ENCODE measurements at places on chromosomes 12 and 14.

DNA sequence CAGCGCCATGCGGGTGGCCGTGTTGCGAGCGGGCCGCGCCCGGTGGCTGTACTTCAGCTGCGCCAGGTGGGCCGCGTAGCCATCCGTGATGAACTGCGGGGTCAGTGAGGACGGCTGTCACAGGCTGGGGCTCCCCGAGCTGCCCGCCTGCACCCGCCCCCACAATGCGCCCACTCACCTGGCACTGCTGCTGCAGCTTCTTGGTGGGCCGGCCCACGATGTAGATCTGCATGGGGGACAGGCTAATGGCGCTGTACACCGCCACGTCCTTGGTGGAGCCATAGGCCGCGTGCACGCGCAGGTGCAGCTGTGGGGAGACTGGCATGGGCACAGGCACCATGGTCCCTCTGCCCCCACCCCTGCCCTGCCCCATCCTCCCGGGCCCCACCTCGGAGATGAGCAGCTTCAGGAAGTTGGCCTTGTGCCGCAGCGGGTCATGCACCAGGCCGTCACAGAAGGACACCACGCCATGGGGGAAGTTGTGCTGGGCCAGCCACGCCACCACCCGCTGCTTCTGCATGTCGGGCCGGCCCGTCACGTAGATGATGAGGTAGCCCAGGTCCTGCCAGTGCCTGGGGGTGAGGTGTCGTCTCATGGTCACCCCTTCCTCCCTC, 5.9 kb downstream of the ARL6IP4 start:
- DNase-seq = no peak

- no peak for DNase-seq
Measured at GRCh38 chr14:23831596-23831995, 122.0 kb upstream of the DHRS4 start.

DNA sequence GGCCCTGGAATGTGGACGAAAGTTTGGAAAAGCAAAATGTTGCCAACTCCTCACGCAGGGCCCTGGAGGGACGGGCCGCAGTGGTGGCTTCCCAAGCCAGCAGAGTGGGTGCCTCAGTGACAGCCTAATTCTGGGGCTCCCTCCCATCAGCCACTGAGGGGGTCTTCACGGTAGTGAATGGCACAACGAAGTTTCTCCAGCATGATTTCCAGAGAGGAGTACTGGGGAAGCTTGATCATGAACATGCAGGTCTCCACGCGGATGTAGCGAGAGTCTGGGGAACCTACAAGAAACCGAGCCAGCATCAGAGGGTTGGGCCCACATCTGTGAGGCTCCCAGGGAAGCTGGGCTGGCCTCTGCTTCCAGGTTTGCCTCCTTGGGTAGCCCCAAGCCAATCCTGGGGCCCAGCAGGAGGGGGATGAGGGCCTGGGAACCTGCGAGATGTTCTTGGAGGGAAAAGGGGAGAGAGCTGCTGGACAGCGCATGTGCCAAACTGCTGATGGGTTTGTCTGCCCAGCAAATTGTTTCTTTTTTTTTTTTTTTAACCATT, 37.0 kb downstream of the TRAFD1 start:
- no peak for DNase-seq

GRCh38 chr12:2011643-2012607, 7.7 kb upstream of the DCP1B start:
- DNase-seq = no peak

- DNase-seq = no peak
Measured at GRCh38 chr14:60964904-60965303, 16.0 kb downstream of the TRMT5 start.

DNA sequence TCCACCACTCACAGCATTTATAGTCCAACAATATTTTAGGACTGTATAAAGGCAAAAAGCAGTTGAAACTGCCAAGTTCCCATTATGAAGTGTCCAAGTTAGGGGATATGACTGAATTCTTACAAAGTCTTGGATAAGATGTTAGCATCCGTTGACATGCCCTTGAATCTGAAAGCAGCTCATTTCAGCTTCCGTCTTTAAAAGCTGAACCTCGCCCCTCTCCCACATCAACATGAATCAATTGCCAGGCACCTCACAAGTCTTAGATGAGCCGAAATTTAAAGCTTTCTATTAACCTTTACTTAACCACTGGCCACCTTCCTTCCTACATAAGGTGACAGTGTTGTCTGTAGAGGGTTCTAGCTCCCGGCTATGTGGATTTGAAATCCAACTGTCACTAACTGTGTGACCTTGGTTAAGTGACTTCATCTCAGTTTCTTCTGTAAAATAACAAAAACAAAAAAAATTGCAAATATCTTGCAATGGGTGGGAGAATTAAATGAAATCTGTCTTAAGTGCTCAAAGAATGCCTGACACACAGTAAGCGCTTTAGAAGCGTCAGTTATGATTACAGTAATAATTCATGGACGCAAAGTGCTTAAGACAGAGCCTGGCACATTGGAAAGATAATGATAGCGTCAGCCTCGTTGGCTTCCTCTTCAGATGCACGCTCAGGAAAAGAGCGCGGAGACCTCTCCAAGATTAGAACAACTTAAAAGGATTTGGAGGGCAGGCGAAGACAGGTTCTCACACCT, 1.2 kb downstream of the PPP1CC start:
- DNase-seq = peak; percentile 48

DNA sequence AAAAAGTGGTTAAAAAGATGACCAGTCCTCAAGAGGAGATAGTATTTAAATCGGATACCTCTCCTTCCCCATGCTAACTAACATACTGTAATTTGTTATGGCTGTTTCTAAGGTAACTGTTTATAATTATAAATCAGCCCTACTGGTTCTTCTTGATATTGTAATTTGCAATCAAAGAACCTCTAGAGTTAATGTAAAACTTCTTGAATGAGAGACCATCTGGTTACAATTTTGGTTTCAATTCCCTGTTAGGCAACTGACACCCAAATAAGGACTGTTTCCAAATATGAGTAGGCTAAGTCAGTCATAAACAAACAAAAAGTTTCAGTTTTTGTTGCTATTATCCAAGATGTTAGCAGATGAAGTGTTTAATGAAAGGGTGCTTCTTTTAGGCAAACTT, 120.2 kb upstream of the DNM1L start:
- no peak for DNase-seq

DNA sequence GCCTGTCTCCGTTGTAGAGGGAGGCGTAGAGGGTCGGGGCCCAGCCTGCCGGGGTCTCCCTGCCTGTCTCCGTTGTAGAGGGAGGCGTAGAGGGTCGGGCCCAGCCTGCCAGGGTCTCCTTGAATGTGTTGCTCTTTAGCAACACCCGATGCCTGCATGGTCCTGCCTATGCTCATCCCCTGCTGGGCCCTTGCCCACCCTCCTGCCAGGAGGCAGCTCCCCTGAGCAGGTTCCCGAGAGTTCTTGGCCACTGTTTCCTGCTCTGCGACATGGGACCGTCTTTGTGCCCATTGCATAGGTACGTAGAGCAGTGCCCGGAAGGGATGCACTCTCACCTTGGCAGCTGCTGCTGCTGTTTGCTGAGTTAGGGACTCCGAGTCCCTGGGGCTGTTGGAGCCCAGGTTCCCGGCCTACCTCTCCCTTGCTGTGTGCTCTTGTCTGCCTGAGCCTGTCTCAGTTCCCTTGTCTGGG, 3.3 kb downstream of the KIF26A start:
- no peak for DNase-seq

DNA sequence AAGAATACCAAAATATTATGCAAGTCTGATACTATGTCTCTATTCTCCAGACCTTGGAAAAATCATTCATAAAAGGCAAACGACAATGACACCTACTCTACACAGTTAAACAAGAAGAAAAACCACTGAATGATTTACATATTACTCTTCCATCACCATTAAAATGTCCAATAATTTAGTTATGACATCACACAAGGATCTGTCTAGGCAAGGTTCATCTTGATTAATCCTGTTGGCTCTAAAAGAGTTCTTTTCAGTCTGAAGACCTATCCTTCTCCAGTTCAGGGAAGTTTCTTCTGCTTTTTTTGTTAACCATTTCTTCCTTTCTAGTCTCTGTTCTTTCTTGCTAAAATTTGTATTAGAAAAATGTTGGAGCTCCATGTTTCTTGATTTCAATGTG, 64.0 kb downstream of the OSBPL8 start:
- DNase-seq = no peak

- DNase-seq = no peak
Measured at GRCh38 chr12:121614872-121615467, 11.4 kb upstream of the ORAI1 start.

DNA sequence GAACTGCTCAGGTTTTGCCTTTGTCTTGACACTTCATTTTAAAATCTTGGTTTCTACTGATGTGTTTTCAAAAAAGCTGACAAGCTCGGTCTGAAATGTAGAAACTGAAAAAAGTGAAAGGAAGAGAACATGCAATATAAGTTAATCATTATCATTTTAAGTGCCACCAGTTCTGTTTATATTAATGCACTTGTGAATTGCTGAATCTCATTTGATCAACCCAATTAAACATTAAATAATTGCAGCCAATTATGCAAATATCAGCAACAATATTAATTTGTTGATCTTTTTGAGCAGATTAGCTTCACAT, 133.8 kb downstream of the BCAT1 start:
- DNase-seq = no peak

DNA sequence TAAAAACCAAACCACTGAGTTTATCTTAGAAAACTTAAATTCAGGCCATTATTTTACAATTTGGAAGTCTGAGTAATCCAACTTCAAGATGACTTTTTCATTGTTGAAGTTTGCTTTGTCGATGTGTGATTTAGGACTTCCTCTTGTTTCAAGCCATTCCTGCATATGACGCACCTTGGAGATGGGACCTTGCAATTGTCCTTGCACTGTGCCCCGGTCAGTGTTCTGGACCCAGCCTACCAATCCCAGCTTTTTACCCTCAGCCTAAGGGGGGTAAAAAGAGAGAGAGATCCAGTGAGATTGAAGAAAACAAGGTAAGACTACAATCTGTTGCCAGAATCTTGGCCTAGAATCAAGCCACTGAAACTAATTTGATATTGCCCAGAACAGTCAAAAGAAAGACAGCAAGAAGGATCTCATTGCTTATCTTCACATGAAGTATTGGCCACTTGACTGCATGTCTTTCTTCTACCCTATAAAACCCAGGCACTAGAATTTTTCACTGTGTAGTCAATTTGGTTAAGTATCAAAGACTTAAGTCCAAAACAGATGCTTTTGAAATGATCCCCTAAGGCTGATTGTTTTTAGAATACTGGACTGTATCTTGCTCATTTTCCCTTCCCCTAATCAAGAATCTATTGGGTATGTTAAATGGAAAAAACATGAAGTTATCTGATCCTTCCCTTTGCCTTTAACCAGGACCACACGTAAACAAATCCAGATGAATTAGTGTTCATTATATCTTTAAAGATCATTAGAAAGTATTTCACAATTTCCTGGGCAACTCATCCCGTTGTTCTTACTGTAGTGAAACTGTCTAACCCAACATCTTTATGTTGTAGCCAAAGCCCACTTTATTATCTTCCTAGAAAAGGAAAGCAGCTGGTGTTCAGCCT, 2.4 kb upstream of the MLH3 start:
- DNase-seq = no peak

- DNase-seq = no peak
Measured at GRCh38 chr12:14681625-14682024, 14.8 kb downstream of the GUCY2C start.

DNA sequence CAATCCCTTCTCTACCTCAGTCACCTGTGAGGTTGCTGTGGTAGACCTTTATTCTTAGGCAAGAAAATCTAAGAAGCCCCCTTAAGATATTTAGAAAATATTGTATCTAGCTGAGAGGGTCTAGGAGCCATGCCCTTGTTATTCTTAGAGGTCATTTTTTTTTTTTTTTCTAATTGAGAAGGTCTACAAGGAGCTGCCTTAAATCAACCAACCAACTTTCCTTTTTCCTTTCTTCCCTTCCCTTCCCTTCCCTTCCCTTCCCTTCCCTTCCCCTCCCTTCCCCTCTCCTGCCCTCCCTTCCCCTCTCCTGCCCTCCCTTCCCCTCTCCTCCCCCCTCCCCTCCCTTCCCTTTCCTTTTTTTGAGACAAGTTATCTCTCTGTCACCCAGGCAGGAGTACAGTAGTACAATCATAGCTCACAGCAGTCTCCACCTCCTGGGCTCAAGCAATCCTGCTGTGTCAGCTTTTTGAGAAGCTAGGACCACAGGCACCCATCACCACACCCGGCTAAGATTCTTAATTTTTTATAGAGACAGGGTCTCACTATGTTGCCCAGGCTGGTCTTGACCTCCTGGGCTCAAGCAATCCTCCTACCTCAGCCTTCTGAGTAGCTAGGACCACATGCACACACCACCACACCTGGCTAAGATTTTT, 668.4 kb upstream of the FBXO33 start:
- DNase-seq = no peak

DNA sequence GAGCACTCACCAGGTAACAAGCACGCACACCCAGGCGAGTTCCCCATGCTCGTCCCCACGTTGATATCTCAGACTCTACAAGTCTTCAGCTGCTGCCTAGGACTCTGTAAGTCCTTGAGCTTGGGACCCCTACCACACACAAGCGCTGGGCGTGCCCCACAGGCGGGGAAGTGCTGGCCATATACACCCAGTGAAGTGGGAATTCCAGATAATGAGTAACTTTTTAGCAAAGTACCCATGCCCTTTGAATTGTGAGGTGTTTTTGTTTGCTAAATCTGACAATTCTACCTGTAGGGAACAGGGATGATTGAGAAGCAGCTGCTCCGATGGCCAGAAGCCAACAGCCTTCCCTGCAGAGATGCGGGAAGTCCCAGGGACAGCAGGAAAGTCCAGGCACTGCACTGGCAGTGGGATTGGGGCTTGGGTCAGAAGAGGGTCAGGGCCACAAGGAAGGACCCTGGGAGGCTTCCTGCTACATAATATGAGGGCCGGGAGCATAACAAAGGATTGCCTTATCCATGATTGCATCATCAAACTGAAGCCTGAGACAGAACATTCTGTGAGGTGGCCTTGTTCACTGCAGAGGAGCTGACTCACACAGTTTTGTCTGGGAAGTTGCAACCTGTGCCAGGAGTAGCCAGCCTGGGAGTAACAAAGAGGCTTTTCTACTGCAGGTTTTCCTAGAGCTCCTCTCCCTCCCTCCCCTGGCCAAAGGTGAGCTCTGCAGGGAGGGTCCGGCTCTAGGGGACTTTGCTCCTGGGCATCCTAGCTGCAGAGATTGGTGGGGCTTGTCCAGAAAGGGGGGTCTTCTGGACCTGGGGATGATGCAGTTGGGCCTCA, 13.2 kb upstream of the SERPINA3 start:
- no peak for DNase-seq

DNA sequence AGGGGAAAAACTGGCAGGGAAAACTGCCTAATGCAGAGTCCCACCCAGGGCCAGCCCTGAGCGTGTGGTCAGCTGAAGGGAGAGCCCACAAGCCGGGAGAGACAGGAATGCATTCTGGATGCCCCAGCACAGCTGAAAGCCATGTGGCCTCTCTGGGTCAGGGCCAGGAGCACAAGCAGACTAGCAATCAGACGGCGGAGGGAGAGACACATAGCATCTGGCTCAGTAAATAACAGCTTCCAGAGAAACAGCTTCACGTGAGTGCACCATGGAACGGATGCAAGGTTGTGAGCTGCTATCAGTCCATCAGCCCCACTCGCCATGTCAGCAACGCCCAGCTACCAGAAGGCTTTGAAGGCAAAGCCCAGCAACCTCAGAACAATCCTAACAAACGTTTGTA, 28.2 kb upstream of the TMEM106C start:
- no peak for DNase-seq

GRCh38 chr12:72753571-72753970, 481.4 kb downstream of the TRHDE start:
- DNase-seq = no peak

All from activated naive CD4-positive, alpha-beta T cell treated with anti-CD3 and anti-CD28 coated beads, Interleukin-2, amount 10 ng/mL, durations not matched to agents 7 days and 5 days (primary cell).